ENCODE measurements at places on chromosomes 5 and 9.
A peak's percentile ranks its signal among the peaks of the same experiment; 100 is the strongest.

DNA sequence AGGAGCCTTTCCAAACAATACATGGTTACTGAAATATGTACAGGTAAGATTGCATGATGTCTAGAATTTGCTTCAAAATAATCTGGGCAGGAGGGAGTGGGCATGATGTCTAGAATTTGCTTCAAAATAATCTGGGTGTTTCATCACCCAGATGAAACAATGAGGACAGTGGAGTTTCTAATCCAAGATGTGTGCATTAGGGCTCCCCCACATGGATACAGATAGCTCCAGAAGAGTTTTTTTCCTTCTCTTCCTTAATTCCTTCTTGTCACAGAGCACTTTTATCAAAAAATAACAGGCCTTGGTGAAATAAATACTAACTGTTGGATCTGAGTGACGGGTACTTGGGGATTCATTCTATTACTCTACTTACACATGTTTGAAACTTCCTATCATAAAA, 14.9 kb downstream of the ATOX1 start:
- no peak for DNase-seq

- DNase-seq: no peak
Measured at GRCh38 chr5:120516805-120517204, 52.7 kb downstream of the PRR16 start.

GRCh38 chr9:98357921-98358535, 102.6 kb upstream of the TBC1D2 start:
- DNase-seq: no peak

DNA sequence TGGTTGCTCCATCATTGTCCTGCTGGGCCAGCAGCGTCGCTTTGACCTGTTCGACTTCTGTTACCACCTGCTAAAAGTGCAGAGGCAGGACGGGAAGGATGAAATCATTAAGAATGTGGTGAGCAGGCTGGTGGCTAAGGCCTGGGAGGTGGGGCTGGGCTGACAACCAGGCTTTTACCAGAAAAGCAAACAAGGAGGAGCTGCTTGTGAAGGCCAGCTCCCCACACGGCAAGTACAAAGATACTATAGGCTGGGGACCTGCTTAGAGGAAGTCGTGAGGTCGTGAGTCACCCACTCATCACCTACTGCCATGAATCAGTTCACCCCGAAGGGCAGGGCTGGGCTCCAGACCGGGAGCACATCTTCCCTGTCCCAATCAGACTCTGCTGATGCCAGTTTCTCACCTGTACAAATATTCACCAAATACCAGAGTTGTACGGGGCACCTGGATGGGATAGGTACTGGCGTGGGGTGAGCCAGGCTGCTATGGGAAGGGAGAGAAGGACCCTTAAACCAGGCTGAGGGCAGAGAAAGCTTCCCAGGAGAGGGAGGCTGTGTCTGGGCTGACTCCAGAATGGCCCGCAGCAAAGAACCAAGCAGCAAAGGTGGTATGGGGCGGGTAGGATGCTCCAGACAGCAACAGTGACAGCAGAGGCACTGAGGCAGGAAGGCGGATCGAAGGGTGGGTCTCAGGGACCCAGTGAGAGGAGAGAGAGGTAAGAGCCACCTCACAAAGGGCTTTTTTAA, 69.3 kb upstream of the NIPAL4 start:
- DNase-seq: peak; percentile 58

- DNase-seq: no peak
Measured at GRCh38 chr9:129316281-129317030, 138.4 kb upstream of the IER5L start.

DNA sequence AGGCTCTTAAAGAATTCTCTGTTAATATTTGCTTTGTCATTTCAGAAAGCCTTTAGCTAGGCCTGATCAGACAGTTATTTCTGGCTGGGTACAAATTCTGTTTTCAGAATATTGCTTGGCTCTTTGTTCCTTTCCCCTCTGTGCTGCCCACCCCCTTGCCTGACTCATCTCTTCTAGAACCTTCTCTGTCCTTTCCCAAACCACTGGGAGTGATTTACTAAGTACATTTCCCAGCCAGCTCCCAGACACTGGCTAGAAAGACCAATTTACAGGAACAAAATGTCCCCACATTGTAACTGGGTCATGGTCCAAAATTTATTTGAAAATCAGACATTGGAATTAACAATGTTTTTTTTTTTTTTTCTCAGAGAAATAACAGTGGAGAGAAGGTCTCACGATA, 133.1 kb upstream of the MAP1B start:
- DNase-seq: no peak

DNA sequence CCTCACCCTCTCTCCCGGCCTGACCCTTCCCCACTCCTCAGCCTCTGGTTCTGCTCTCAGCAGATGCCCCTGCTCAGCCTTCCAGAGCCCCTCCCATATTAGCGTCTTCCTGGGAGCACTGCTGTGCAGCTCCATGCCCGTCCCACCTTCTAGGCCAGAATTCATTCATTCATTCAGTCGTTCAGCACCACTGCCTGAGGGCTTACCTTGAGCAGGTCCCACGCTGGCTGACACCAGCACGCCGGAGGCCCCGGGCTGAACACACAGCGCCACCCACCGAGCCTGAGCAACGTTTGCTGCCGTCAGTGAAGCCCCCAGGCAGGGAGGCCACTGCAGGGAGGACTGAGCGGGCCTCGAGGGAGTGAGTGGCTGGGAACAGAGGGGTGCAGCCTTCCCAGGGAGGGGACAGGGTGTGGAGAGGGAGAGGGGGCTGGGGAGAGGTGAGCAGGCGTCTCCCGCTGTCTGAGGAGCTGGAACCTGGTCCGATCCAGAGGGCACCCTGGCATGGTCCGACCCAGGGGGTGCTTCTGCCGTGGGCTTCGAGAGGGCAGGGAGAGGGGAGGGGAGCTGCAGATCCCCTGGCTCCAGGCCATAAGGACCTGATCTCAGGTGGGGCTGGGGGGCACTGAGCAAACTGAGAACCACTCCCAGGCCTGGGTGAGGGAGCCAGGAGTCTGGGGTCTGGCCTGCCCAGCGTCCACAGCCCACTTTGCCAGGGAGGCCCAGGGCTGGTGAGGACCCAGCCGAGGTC, 98.8 kb upstream of the RAPGEF1 start:
- DNase-seq: no peak

DNA sequence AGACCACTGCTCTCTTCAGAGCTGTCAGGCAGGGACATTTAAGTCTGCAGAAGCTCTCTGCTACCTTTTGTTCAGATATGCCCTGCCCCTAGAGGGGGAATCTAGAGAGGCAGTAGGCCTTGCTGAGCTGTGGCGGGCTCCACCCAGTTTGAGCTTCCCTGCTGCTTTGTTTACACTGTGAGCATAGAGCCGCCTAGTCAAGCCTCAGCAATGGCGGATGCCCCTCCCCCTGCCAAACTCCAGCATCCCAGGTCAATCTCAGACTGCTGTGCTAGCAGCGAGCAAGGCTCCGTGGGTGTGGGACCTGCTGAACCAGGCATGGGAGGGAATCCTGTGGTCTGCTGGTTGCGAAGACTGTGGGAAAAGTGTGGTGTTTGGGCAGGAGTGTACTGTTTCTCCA, 59.9 kb downstream of the CAVIN4 start:
- no peak for DNase-seq

DNA sequence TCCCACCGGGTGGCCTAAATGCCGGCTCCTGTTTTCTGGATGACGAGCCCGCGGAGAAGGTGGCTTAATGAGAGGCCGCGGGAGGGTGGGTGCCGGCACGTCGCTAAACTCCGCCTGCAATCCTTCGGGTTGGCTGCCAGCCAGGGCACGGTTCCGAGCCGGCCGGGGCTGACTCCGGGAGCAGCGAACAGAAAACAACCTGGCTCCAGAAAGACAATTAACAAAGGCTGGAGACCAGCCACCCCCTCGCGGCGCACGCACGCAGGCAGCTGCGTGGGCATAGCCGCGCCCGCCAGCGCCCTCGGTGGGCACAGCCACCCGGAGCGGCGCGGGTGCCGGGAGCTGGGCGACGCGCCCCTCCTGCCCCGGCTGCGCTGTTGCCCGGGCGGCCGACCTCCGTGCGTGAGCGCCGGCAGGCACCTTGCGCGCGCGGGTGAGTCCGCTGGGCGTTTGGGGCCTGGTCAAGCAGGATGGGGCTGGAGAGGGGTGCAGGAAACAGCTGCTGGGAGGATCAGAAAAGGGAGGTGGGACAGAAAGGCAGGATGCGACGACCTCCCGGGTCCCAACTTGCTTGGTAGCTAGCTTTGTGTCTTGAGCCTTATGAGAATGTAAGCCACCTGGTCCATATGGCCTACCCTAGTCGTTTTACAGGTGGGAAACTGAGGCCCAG, at the start of gene ARHGEF37:
ARHGEF37 (plus strand) TSS at position 307 of the 670 bp plus-strand sequence. CDS start 16,272 bp downstream, outside the sequence.
- DNase-seq: peak; percentile 50

DNA sequence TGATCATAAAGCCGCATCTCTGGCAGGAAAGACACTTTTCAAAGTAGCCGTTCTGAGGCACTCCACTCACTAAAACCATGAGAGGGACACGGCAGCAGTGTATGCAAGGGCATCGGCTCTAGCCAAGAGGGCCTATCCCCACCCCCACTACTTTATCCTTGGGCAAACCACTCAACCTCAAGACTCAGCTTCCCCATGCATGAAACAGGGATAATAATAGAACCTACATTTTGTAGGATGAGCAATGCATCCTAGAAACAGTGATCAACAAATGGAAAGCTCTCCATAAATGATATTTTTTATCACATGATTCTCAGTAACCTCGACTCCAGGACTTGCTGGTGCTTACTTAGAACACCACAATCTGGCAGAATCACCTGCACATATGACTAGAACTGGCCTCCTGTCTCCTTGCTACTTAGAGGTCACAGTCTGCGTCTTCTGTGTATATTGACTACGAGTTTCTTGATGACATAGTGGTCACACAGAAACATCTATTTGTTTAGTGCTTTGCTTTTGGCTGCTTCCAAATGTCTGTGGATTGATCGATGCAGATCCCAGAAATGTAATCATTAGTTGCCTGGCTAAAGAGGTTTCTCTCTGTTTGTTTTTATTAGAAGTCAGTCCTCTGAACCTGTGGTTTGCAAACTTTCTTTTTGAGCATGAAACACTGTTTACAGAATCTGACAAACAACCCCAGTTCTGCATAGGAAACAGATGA, 102.1 kb downstream of the LHFPL2 start:
- DNase-seq: no peak

DNA sequence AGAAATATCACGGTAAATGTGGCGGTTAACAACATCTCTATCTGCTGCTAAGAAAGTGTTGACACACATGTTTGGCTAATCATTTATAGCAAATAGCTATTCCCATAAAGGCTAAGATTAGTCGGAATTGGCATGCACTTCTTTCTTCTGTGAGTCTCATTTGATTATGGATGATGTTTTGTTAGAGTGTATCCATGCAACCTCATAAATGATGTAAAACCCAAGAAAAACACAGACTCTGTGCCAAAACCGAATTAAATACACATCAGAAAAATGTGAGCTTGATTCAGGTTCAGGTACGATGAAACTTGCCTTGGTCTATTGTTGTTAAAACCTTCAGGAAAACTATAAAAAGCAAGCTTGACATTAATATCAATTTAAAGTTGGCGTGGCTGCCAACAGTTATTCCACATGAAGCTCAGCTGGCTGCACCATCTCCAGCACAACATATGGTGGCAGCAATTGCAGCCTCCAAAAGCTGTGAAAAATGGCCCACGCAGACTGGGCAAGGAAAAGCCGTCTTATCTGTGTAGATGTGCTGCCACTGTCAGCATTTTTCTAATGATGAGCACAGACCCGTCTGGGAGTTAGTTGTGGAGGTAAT, 41.1 kb upstream of the ICE1 start:
- DNase-seq: no peak

DNA sequence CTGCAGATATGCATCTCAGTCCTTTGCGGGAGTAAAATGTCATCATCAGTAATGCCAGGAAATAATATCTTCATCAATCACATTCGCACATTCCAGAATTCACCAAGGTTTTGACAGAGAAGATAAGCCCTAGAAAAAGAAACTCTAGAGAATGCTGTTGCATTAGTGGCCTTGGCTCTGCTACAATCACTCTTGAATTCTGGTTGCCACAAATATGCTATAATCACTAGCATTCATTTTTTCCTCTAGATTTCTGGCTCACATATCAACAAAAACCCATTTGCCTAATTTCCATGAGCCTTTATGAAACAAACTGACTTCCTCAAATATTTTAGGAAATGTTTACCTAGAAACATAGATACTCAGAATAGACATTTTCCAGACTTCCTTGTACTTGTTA, 653.4 kb downstream of the ANXA1 start:
- DNase-seq: no peak

DNA sequence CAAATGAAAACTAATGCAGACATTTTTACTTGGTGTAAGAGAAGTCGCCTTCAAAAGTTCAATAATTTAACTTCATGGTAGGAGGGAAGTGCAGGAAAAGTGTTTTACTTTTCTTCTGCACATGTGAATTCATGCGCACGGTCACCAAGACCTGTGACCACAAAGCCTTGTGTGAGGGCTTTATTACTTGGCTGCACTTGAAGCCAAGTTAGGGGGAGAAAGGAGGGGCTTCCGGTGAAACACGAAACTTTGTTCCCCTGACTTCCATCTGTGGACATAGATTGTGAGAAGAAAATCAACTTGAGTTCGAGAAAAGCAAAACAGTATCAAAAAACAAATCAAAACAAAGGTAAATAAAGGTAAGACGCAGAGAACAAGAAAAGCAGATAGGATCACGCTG, 239.9 kb downstream of the ROR2 start:
- DNase-seq: no peak

GRCh38 chr5:131182839-131183238, 12.1 kb downstream of the LYRM7 start:
- DNase-seq: no peak

DNA sequence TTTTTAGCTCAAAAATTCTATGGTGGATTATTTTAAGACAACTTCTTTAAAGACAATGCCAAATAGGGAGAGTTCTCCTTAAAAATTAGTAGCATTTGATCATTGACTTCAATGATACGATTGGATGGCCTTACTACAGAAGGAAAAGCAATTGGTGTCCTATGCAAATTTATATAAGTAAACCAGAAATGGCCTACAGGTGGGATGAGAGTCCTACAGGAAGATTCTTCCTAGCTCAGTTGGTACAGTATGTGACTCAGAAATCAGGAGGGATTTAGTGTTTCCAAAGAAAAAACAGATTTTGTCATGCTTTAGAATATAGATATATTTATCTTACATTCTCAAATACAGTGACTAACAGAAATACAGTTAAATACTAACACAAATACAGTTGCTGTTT, 6.5 kb downstream of the ANKRA2 start:
- DNase-seq: no peak

DNA sequence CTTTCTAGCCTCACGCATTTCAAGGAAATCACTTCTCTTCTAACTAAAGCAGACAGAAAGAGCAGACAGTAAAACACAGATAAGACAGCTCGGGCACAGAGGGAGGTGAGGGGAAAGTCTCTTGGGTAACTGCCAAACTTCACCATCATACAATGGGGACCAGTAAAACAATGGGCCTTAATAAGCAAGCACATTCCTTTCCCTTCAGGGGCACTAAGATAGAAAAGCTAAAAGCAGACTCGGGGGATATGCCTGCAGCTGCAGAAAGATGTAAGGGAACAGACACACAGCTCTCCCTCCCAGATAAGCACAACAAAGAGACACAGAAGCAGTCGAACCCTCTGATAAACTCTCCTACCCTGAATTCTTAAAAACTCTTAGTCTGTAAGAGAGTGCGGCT, 15.6 kb upstream of the CKS2 start:
- DNase-seq: no peak
